ENCODE measurements at places on chromosomes 2 and 18.

GRCh38 chr2:75047189-75047991, 88.9 kb downstream of the POLE4 start:
- DNase-seq: no peak

GRCh38 chr18:53991805-53992204, 232.7 kb downstream of the MBD2 start:
- no peak for DNase-seq

GRCh38 chr18:25675123-25675850, 323.3 kb upstream of the ZNF521 start:
- DNase-seq: no peak

DNA sequence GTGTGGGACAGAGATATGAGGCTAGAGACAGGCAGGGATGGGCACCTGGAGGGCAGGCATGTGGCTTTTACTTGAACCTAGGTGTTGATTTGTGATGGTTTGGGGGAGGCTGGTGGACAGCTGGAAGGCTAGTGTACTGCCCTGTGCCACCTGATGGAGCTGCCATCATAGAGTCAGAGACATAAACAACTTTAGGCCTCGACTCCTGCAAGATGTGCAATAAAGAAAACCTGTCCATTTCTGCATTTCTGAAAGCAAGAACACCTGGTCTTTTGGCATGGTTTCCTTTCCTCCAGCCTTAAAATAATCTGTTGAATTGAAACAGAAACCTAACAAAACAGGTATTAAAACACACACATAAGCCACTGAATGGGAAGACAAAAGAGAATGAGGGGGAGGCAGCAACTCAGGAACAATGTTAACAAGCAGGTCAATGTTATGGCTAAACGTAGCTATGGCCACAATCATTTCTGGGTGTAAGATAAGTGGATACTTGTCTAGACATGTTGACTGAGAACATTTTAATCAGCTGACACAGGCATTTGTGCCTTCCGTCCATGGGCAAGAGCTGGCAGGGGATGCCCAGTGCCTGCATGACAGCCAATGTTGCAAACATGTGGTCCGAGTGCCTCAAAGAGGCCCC, 87.8 kb downstream of the KCTD1 start:
- no peak for DNase-seq

DNA sequence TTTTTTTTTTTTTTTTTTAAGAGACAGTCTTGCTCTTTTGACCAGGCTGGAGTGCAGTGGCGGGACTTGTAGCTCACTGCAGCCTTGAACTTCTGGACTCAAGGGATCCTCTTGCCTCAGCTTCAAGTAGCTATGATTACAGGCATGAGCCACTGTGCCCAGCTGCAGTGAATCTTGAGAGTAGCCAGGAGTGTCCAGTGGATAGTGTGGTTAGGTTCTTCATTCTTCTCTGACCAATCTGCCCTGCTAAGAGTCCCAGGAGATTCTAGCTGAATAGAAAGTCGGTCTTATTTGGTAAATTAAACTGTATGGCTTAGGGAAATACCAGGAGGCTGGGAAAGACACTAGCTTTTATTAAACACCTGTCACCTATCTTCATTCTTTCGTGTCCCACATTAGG, 15.3 kb downstream of the USP39 start:
- no peak for DNase-seq

DNA sequence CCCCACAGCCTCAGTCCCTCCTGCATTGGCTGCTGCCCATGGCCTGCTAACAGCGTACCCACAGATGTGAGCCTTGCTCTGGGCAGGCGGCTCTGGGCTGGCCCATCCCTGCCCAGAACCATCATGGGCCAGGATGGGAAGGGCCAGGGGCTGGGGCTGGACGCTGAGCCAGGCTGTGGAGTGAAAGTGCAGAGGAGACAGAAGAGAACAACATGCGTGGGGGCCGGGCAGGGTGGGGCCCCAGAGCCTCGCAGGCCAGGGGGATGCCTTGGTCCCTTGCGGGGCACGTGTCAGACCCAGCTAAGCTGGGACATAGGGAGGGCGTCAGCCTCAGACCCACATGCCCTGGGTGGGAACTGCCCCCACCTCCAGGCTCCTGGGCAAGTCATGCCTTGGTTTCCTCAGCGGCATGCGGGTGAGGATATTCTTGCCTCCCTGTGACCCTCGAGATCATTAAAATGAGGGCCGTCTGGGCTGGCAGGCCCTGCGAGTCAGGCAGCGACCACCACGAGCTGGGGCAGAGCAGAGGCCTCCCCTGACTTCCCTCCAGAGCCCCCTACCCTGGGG, 27.3 kb downstream of the GPC1 start:
- DNase-seq: no peak

DNA sequence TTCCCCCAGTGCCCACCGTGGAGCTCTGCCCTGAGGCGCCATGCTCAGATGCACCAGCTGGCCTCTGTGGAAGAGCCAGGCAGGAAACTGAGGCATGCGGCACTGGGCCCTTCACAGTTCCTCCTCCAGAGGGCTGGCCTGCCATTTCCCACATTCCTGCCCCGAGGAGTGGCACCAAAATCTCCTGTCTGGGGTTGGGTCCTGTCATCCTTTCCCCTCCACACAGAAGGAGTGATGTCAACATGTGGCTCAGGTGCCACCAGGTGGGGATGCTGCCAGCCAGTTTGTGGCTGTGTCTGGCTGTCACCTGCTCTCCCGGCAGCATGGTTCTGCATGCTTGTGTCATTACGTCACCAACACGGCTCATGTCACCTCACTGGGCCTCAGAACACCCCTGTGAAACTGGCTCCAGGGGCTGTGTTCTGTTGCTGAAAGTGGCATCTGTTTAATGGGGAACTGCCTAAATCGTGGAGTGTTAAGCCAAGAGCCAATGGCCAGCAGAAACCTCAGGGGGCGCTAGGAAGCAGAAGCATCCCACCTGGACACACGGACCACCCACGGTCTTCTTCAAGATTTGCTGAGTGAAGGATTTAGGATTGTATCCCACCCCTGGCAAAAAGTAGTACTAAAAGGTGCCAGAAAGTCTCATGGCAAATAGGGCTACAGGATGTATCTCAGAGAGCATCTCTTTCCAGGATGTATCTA, 51.3 kb downstream of the ZAP70 start:
- DNase-seq: no peak

DNA sequence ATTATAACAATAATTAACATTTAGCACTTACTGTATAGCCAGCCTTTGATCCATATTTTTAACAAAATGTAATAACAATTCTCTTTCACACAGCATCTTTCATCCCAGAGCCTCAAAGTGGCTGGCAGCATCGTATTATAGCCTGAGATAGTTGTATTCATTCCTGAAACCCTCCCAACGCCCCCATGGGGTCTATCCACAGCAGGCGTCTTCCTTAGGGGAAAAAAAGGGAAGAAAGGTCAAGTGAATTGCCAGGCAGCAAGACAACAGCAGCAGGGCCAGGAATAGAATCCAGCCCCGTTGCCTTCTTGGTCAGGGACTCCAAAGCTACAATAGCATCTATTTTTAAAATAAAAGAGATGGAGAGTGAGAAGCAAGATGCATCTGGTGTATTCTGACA, 424.4 kb upstream of the ID2 start:
- DNase-seq: no peak

- DNase-seq: no peak
Observed at GRCh38 chr18:56495884-56496283, 142.5 kb downstream of the TXNL1 start.

Data from stimulated activated CD8-positive, alpha-beta memory T cell treated with anti-CD3 and anti-CD28 coated beads, Interleukin-15, amount 100 ng/mL, for 4 hours (primary cell).